ENCODE measurements at places on chromosomes 2 and 18. TPM values are rescaled to one million over a fixed set of nuclear protein-coding genes. Genes with fewer than 3 reads are reported as not detected.
A peak's percentile ranks its signal among the peaks of the same experiment; 100 is the strongest.

PCARE gene
- not detected for total RNA-seq

- peak overlapping the region; percentile 36 for H3K4me3 ChIP-seq
- peak; percentile 32 for DNase-seq
- no peak overlapping the region for H3K27ac ChIP-seq
Observed at GRCh38 chr2:218892693-218893348, 12.2 kb downstream of the WNT10A start.

- H3K27me3 ChIP-seq = peaks cover 3% of the 10 kb centered on the region
- DNase-seq = no peak
- H3K27ac ChIP-seq = no peak overlapping the region
Observed at GRCh38 chr2:3631851-3632659, 25.9 kb upstream of the ALLC start.

DNA sequence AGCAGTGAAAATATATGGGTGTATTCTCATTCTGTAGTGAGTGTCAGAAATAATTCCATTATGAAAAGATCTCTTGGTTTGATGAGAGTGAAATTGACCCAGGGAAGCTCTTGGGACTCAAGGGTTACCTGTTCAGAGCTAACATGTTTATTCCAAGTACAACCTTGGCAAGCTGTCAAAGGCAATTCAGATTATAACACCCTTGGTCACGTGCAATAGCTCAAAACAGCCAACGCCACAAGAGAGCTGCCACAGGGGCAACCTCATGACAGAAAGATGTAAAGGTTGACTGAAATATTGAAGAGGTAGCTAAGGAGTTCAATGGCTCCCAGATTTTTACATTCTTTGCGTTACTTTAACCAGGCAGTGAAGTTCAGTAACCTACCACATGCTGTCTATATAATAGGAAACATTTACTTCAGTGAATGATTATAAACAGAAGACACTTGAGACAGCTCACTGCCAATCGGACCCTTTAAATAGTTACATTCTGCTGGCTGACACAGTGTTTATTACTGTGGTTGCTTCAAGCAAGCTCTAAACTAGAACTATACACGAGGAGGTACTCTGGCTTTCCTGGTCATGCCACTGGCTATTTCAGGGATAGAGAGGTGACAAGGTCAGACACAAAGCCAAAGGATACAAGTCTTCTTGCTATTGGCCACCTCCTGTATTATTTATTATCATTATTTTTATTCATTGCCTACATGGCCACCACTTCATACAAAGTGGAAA lies 187.3 kb downstream of the PID1 start:
- DNase-seq = no peak
- H3K27me3 ChIP-seq = no peaks in the 10 kb centered on the region
- no peak overlapping the region for H3K4me3 ChIP-seq
- H3K36me3 ChIP-seq = no peaks in the 10 kb centered on the region
- no peaks in the 10 kb centered on the region for H3K4me1 ChIP-seq

DNA sequence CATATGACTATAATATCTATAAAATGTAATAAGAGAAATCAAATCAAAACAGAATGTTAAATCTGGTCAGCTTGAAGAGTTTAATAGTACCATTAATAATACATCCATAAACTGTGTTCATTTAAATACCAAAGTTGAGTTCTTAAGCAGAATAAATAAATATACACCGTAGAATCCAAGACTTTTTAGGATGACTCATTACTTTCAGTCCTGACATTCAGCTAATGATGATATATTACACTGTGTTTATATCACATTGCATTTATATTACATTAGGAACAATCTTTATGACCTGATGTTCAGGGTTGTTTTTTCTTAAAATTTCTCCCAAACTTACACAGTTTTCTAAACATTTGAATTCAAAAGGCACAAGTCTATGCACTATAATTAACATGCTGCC lies 331.3 kb downstream of the SS18 start:
- no peak overlapping the region for H3K27ac ChIP-seq
- H3K4me1 ChIP-seq = no peaks in the 10 kb centered on the region
- H3K36me3 ChIP-seq = no peaks in the 10 kb centered on the region
- DNase-seq = no peak
- no peaks in the 10 kb centered on the region for H3K27me3 ChIP-seq
